ENCODE measurements at places on chromosomes 2 and 18.
A peak's percentile ranks its signal among the peaks of the same experiment; 100 is the strongest.

- no peak for DNase-seq
Observed at GRCh38 chr18:66523219-66523991, 80.5 kb downstream of the CDH19 start.

GRCh38 chr18:36539674-36540231 lies 242.2 kb downstream of the FHOD3 start:
- no peak for DNase-seq

- DNase-seq: peak; percentile 52
Observed at GRCh38 chr18:61333746-61334490, 688 bp downstream of the CDH20 start.

DNA sequence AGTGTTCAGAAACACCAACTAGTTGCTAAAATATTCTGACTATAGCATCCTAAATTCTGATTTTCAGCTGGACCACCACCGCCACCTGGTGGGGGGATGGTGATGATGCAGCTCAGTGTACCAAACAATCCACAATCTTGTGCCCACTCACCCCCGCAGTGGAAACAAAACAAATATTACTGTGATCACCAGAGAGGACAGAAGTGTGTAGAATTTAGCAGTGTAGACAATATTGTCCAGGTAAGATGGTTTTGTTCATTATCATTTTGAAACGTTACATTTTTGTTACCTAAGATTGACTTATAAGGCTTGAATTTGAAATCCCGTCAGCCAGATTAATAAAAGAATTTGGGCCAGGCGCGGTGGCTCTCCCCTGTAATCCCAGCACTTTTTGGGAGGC lies 31.7 kb upstream of the UBXN4 start:
- DNase-seq: no peak

GRCh38 chr18:21786526-21786925 lies 45.9 kb downstream of the MIB1 start:
- DNase-seq: no peak

DNA sequence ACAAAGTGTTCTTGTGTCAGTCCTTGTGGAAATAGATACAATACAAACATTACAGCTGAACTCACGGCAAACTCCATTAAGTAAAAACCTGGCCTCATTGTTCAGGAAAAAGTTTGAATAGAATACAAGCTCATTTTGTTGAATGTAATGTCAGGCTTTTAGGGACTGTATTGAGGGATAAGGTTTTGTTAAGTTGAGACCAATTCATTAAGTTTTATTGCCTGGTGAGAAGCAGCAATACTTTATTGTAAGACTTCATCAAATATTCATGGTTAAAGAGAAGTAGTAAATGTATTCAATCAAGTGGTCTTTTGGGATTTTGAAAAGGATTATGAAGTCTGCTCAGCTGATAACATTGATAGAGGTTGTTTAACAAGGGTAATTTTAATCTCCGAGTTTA lies 35.4 kb upstream of the METAP1D start:
- no peak for DNase-seq

DNA sequence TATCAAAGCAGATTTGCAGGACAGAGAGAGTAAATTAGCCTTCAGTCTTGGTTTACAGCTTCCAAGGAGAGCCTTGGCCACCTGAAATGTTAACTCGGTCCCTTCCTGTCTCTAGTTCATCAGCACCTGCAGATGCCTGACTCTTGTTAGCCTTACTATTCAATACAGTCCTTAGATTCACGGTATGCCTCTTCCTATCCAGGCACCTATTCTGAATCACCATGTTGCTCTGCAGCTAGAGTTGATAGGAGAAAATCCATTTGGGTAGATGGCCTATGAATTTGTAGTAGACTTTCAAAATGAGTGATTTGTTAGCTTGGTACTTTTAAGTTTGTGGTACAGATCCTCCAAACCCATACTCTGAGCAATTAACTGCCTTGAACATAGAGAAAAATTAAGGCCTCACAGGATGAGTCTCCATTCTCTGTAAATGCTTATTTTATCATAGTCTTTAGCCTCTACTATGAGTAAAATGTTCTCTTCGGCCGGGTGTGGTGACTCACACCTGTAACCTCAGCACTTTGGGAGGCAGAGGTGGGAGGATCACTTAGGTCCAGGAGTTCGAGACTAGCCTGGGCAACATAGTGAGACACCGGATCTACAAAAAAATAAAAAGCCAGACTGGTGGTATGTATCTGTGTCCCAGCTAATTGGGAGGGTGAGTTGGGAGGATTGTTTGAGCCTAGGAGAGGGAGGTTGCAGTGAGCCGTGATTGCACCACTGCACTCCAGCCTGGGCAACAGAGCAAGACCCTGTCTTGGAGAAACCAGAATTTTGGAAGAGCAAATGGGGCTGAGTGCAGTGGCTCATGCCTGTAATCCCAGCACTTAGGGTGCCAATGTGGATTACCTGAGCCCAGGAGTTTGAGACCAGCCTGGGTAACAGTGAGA lies 32.9 kb downstream of the PTCD3 start:
- DNase-seq: no peak

- DNase-seq: no peak
Observed at GRCh38 chr2:88875736-88876135, 184.3 kb downstream of the RPIA start.

- DNase-seq: no peak
Observed at GRCh38 chr2:43047187-43047780, 179.1 kb downstream of the ZFP36L2 start.

DNA sequence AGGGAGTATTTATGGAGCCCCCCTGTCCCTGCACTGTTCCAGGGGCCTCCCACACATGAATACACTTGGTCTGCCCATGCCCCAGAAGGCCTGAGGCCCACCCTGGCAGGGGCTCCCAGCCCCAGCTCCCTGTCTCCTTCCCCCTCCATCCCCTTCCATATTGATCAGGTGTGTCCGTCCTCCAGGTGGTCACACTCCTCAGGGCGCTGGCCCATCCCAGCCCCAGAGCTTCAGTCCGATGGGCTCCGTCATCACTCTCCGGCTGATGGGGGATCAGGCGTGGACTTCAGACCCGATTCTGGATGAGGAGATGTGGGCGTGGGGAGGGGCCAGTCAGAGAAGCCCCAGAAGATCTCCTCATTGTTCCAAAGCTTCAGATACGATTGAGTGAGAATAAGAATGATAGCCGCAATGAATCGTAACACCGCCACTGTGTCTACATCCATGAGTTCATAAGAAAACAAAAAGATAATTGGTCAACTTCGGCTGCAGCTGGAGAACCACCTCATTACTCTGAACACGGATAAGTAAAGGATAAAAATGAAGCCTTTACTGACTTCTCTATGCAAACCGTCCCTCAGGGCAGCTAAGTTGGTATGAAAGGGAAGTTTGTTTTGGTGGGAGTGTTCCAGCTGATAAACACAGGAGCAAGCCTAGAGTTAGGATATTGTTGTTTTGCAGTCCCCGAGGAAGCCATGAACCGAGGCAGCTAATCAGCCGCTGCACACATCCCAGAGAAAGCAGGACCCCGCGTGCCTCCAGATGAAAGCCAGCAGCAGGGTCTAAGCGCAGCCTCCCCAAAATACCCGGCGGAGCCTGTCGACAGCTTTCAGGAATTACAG lies 279.5 kb downstream of the NDUFA10 start:
- DNase-seq: no peak

DNA sequence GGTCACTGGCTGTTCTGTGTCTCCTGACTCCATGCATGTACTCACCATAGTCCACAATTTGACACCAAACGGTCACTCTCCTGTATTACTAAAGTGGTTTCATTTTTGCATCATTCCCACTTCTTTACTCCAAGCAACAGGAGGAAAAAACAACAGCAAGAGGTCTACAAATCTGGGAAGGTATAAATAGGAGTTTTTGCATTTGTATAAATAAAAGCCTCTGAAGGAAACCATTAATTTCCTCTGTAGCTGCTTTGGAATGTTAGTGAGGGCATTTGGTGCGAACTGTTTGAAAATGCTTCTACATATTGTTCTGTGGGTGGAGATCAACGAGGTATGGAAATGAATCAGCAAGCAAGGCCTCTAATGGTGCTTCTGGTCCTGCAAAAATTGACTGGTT lies 148.5 kb upstream of the DLX2 start:
- no peak for DNase-seq

DNA sequence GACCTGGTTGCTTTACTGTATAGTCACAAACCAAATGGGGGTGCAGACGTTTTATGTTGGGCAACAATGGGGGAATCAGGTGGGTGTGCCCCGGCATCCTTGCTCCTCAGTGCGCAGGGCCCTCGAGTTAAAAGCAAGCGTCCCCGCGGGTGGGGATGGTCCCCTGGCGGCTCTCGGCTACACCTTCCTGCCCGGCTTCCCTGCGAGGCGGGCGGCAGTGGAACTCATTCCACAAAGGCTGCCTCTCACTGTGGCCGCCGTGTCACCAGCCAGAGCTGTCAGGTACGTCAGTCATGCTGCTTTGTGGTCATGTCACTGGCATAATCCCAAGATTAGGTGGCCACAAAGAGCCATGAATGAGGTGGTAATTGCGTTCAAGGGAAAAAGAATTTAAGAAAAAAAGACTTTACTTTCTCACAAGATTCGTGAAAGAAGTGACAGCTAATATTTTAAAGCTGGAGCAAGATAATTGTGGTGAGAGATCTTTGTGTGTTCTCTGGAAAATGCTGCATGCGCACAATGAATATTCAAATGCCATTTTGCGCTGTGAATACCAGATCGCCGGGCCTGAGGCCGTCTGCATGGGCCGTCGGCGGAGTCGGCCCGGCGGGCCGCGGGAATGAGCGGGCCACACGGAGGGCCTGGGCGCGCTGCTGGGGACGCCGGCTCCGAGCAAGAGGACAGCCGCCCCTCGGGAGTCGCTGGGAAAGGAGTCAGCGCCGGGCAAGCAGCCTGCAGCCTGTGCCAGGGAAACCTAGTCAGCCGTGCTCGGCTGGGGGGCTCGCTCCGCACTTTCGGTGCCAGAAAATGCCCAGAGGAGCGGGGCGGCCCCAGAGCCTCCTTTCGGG lies 82.3 kb upstream of the LDLRAD4 start:
- peak; percentile 58 for DNase-seq

- peak; percentile 67 for DNase-seq
Observed at GRCh38 chr18:72830109-72830508, 37.7 kb downstream of the NETO1 start.

DNA sequence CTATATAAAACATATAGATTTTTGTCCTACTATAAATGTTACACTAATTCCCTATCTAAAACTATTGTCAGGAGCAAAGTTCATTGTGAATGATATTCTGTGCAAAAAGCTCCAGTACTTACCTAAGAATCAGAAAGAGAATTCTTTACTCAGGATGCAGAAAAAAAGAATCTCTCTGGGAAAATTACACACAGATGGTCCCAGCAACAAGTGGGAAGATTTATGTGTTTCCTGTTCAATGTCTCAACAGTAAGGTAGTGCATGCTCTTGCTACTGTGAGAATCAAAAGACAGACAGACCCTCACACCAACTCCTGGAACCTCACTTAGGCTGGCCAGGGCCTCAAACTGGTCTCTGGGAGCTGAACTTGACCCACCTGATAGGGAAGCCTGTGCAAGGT lies 11.2 kb upstream of the NAPG start:
- no peak for DNase-seq

GRCh38 chr2:41414486-41415230 lies 633.2 kb upstream of the PKDCC start:
- peak; percentile 43 for DNase-seq

GRCh38 chr2:235219048-235219447 lies 267.2 kb downstream of the SH3BP4 start:
- no peak for DNase-seq

GRCh38 chr2:129935118-129935517 lies 44.3 kb upstream of the RAB6C start:
- no peak for DNase-seq

GRCh38 chr2:7029291-7030059 lies 112.3 kb downstream of the RNF144A start:
- no peak for DNase-seq

GRCh38 chr18:21181766-21182165 lies 60.3 kb upstream of the GREB1L start:
- no peak for DNase-seq

DNA sequence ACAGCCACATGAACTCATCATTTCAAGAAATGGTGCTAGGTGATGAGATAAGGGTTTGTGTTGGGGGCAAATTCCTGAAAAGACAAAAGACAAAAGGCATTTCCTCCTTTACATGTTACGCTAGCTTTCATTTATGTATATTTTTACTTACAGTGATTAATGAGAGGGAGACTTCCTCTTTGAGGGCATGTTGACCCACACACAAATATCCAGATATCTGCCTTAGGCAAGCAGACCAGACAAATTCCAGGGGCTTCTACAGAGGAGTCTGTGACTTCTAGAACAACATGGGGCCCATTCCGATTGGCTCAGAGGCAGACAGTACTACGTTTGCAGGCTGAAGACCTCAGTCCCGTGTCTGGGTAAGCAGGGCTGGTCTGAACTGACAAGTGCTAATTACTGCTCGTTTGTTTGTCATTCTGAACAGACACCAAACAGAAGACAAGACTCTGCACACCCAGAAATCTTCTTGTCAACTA lies 74.8 kb upstream of the ST6GAL2 start:
- no peak for DNase-seq

DNA sequence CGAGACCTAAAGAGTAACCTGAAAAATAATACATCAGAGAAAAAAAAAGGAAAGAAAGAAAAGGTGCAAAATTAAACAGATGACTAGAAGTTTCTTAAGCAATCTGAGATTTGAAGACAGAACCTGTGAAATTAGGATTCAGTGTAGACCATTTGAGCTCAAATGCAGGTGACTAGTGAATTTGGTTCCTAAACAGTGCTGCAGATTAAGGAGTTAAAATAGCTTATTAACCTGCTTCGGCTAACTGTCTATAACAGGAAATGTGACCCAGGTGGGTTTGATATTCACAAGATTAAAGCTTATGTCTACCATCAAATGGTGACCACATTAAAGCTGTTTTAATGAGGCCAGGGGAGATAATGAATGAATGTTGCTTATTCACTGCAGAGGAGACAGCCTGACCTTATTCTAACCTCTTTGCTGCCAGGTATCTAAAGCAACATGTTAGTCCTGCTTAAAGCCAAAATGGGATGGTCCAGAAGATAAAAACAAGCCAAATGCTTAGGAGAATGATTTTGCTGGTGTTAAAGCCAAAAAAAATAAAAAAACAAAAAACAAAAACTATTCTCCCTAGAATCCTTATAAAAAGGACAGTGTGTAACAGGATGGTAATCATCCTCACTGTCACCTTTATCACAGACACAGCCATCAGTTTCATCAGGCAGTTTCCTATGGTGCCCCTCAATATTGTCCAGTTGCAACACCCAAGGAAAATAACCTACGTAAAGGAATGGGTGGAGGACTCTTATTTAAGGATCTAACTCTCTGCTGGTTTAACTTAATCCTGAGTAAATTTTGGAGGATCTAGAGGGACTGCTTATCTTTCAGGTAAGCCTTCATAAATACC lies 769.0 kb upstream of the ZEB2 start:
- no peak for DNase-seq

GRCh38 chr18:60044290-60045006 lies 144.7 kb downstream of the PMAIP1 start:
- no peak for DNase-seq

DNA sequence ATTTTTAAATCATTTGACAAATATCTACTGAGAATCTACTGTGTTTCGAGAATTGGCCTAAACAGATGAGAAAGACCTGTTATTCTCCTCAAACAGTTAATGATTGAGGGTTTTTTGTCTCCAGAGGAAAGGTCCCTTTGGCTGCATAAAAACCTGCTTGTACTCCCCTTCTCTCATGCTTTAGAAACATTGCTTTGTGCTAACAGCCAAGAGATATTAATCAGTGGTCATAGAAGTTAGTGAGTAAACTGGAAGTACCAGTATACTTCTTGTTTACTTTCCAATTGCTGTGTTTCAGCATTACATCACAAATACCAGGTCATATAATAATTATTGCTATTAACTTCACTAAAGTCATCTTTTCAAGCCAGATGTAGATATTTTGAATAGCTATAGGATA lies 34.1 kb downstream of the ITGB6 start:
- DNase-seq: no peak

Data from H9 (cell line).